ENCODE measurements at places on chromosomes 13 and 19.
A peak's percentile ranks its signal among the peaks of the same experiment; 100 is the strongest.

GRCh38 chr13:97505017-97505416 is 71.0 kb downstream of the RAP2A start:
- no peak for DNase-seq

GRCh38 chr13:59016250-59016649 is 1147.5 kb downstream of the DIAPH3 start:
- no peak for DNase-seq

DNA sequence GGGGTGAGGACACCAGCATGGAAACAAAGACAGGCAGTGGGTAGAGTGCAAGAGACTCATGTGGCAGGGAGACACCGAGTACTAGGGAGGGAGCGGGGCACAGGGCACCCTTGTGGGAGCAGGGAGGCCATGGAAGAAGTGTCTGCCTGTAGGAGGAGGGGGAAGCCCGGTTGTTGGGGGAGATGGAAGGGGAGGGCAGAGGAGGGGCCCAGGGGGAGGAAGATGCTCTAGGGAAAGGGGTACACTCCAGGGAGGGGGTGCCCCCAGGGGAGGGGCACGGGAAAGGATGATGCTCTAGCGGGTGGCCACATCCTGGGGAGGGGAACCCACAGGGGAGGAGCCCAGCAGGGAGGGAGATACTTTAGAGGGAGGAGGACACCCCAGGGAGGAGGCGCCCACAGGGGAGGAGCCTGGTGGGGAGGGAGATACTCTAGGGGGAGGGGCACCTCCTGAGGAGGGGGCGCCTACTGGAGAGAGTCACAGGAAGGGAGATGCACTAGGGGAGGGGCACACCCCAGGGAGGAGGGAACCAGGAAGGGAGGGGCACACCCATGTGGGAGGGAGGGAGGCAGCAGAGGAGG is 24.9 kb downstream of the CPAMD8 start:
- no peak for DNase-seq

DNA sequence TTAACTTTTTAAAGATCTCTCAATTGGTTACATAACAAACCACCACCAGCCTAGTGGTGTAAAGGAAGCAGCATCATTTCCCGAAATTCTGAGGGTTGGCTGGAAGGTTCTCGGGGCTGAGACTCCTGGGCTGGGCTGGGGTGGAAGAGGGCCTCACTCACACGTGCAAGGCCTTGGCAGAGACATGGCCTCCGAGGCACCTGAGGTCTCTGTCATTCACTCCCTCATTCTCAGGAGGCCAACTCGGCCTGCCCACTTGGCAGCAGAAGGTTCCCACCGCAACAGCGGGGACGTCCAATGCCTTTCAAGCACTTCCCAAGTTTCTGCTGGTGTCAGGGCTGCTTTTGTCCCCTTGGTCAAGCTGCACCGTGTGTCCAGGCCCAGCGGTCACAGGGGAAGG is 18.6 kb upstream of the RASA3 start:
- DNase-seq = no peak

GRCh38 chr13:67128136-67128535 is 102.0 kb downstream of the PCDH9 start:
- no peak for DNase-seq

DNA sequence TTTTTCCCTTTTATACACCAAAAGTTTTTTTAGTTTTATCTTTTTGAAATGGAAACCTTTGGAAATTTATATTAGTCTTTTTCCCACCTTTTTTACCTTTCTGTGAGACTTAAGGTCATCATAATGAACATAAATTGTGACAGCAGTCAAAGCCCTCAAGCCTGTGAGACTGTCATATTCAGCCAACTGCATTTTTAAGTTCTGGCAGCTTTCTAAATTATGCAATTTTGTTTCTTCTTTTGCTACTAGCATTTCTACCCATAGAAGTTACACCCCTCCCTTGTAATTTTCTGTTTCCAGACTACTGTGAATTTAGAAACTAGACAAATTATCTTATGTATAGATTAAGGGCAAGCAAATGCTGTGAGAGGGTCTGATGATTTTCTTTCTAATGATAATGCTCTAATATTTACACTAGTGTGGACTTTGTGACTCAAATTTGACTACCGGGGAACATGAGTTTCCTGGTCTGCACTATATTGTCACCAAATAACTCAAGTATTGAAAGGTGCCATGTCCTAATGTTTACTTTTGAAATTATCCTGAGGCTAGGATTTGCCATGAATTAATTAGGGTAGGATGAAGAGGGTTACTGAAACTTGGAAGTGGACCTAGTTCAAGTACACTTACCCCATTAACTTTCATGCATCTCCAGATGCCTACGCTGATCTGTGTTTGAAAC is 43.7 kb downstream of the FRY start:
- DNase-seq = no peak

DNA sequence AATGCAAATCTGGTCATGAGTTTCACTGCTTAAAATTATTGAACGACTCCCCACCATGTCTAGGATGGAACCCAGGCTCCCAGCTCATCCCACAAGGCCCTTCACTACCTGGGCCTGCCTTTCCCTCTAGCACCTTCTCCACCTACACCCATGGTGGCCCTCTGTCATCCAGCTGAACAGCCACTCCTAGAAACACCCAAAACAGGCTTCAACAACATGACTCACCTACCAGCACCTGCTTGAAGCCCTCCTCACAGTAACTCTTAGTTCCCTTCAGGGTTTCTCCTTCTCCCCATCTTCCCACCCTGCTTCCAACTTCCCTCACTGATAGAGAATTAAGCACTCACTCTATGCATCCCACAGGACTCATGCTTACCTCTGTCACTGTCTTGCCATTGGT is 6.6 kb upstream of the IGFL2 start:
- no peak for DNase-seq

GRCh38 chr19:2646866-2647535 is 55.5 kb downstream of the GNG7 start:
- no peak for DNase-seq

DNA sequence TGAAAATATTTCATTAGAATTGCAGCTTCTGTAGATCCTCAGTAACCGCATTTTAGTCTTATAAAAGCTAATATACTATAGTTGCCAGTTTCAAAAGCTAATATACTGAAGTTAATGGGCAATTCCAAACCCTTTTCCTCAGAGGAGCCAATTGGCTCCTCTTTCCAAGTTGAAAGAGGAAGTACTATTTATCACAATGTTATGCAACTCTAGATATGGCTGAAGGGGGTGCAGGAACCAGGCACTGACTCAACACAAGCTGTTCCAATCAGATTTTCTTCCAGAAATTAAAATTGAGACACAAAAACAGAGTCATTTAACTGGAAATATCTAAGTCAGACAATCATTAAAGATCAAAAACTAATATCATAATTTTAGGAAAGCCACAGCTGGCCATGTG is 258.9 kb downstream of the PCDH20 start:
- DNase-seq = no peak

DNA sequence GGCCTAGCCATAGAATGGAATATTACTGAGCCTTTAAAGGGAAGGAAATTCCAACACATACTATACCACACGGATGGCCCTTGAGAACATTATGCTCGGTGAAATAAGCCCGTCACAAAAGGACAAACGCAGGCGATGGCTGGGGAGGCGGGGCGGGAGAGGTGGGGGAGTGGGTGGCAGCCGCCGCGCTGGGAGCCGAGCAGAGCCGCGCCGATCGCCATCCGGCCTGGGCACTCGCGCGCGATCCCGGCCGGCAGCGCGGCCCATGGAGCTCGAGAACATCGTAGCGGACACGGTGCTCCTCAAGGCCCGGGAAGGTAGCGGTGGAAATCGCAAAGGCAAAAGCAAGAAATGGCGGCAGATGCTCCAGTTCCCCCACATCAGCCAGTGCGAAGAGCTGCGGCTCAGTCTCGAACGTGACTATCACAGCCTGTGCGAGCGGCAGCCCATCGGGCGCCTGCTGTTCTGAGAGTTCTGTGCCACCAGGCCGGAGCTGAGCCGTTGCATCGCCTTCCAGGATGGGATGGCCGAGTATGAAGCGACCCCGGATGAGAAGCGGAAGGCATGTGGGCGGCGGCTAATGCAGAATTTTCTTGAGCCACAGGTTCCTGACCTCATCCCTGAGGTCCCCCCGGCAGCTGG is 140.1 kb downstream of the ZDHHC20 start:
- DNase-seq = no peak

DNA sequence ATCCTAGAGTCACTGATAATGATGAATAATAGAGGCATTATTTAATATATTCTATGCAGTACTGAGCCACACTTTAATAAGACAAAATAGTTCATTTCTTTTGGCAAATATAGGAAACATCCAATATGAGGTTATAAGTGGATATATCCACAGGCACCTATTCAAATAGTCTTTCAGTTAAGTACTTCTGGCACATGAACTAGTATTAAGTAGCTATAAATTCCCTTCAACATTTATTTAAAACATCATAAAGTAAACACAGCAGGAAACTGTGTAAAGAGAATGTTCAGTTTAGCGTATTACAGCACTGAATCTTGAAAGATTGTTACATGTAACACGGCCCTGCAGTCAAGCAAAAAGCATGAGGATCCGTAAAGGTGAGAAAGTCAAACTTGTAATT is 463.3 kb upstream of the KLF12 start:
- DNase-seq = no peak

- DNase-seq = no peak
Measured at GRCh38 chr13:98950705-98951104, 27.2 kb downstream of the DOCK9 start.

GRCh38 chr19:58553799-58554493 is 959 bp downstream of the CHMP2A start:
- no peak for DNase-seq

GRCh38 chr19:53147645-53148044 is 11.2 kb downstream of the ZNF347 start:
- peak; percentile 19 for DNase-seq

- no peak for DNase-seq
Measured at GRCh38 chr19:45100846-45101252, 7.9 kb downstream of the PPP1R37 start.
